Psoas muscle (tissue), 8 donors: ENCODE measurements at places on chromosomes 12 and 14.

GRCh38 chr14:53062856-53063255, 90.3 kb downstream of the DDHD1 start:
- DNase-seq, result no peak

GRCh38 chr12:25382311-25383106, 131.8 kb upstream of the KRAS start:
- DNase-seq, result no peak

DNA sequence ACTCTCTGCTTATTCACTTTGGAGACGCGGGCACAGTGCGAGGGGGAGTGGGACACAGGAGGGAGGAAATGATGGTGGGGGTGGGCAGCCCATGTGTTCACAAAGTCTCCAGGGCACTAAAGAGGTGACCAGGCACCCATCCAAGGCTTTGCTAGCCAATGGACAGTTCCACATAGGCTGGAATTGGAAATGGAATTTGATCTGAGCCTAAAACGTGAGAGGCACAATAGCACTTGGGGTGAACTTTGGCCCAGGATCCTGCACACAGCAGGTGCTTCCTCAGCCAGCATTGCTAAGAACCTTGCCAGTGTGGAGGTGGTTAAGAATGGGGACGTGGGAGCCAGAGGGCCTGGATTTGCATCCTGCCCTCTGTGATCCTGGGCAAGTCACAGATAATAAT, 193.8 kb downstream of the CHST11 start:
- DNase-seq, result no peak

DNA sequence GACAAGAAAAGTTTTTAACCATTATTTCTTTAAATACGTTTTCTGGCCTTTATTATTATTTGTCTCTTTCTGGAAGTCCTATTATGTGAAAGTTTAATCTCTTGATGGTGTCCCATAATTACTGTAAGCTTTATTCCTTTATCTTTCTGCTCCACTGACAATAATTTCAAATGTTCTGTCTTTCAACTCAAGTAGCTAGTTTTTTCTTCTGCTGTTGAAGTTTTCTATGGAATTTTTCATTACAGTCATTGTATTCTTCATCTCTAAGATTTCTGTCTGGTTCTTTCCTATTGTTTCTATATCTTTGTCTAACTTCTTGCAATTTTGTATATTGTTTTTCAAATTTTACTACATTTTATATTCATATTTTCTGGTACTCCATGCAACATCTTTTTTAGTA, 173.6 kb upstream of the MGAT4C start:
- DNase-seq, result no peak

DNA sequence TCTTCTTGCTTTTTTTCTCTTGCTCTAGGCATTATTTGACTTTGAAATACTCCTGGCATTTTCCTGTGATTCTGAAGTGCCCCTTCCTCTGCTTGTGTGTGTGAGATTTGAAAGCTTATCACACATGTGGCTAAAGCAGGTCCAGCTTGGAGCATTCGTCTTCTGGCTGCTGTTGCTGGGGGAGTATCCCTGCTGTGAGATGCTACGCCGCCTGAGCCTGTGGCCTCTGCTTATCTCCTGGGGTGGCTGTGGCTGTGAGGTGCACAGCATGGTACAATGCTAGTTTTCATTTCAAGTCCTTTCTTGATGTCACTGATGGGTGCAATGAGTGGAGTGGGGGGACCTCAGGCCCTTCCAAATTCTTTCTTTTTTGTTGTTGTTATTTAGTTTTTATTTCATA, 371.8 kb downstream of the ZFP36L1 start:
- no peak for DNase-seq

GRCh38 chr12:43636725-43637463, 84.9 kb upstream of the ADAMTS20 start:
- DNase-seq, result no peak

DNA sequence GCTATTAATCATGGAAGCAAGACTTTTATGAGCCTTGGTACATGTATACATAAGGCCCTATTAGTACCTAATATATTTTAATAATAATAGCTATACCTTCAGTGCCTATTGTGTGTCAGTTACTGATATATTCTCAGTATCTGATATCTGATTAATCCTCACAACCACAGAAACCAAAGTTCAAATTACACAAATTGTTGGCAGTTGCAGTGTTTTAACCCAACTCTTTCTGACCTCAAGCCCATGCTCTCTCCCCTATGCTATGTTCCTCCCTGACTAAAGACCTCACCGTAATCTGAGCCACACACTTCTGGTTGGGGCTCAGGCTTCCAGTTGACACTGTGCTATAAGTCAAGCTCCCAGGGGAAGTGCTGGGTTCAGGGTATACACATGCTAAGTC, 214.4 kb downstream of the SPTSSA start:
- no peak for DNase-seq

GRCh38 chr14:90553298-90553920, 156.6 kb downstream of the CALM1 start:
- no peak for DNase-seq

- no peak for DNase-seq
Measured at GRCh38 chr12:6979021-6979420, 8.3 kb downstream of the EMG1 start.

DNA sequence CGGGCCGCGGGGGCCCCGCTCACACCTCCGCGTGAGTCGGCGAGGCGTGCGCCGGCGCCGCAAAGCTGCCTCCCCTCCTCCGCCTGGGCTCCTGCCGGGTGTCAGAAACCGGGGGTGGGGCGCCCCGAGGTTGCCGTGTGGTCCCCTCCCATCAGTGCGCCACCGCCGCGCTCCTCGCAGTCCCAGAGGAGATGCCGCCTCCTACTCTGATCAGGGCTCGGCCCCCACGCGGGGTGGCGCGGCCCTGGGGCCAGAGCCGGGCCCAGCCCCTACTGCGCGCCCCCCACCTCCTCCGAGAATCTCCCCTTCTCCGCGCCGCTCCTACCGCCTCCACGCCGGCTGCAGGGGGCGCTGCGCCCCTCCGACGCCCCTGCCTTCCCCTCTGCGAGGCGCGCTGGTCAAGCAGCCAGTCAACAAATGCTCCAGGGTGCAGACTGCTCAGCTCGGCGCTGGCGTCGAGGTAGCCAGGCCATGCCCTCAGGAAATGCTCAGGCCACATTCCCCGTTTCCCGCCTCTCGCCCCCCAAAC, 467 bp upstream of the JAG2 start:
- DNase-seq, result no peak

GRCh38 chr14:64715628-64716412, 11.6 kb downstream of the PLEKHG3 start:
- no peak for DNase-seq

DNA sequence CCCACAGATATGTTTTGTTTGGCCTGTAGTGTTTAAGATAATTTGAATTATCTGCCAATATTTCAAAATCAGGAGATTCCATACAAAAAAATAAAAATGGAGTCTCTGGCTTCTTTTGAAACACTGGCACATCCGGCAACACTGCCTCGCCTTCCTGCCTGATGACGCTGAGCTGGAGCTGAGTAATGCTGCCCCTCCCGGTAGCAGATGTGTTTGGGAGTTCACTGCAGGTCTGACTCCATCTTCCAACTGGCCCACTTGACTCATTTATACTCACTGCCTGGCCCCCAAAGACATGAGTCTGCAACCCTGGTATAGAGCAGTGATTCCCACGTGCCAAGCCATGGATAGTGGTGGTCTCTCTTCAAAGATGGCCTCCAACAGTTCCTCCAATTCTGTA, 7.4 kb downstream of the CIT start:
- DNase-seq, result peak; percentile 23

- DNase-seq, result no peak
Measured at GRCh38 chr14:74261288-74261687, 22.0 kb downstream of the VSX2 start.

DNA sequence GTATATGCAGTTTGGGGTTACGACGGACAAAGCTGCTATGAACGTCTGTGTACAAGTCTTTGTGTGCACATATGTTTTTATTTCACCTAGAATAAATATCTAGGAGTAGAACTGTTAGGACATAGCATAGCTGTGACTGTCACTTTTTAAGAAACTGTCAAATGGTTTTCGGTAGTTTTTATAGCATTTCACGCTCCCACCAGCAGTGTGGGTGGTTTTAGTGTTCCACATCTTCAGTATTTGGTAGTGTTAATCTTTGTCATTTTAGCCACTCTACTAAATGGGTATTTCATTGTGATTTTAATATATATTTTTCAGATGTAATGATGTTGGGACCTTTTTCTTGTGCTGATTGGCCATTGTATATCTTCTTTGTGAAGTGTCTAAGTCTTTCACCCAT, 109.1 kb upstream of the BCAT1 start:
- no peak for DNase-seq

DNA sequence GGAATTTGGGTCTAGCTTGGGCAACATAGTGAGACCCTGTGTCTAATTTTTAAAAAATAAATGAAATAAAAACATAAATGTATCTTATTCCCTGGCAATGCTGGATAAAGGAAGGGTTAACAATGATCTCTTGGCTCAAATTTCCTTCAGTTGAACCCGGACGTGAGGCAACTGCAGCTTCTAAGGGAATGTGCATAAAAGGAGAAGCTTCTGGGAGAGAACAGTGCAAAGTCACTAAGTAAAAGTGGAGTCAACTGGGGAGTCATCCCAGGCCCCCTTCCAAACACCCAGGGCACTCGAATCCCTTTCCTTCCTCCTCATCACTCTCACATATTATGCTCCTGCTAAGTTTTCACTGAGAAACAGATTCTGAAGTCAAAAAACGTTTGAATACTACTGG, 147.3 kb downstream of the PPM1H start:
- no peak for DNase-seq

- no peak for DNase-seq
Measured at GRCh38 chr12:42129595-42130204, 15.0 kb downstream of the GXYLT1 start.

DNA sequence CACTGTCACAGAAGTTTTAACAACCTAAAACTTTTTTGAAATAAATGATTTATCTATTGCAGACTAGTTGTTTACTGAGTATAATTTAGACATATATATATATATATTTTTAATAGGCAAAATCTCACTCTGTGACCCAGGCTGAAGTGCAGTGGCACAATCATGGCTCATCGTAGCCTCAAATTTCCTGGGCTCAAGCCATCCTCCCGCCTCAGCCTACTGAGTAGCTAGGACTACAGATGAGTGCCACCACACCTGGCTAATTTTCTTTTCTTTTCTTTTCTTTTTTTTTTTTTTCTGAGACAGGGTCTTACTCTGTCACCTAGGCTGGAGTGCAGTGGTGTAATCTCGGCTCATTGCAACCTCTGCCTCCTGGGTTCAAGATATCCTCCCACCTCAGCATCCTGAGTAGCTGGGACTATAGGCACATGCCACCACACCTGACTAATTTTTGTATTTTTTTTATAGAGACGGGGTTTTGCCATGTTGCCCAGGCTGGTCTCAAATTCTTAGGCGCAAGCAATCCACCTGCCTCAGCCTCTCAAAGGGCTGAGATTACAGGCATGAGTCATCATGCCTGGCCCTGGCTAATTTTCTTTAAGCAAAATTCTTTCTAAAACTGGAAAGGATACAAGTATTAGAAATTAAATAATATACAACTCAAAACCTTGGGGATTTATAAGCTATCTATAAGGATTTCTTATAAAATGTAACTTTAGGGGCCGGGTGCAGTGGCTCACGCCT, 23.1 kb downstream of the EEA1 start:
- no peak for DNase-seq

DNA sequence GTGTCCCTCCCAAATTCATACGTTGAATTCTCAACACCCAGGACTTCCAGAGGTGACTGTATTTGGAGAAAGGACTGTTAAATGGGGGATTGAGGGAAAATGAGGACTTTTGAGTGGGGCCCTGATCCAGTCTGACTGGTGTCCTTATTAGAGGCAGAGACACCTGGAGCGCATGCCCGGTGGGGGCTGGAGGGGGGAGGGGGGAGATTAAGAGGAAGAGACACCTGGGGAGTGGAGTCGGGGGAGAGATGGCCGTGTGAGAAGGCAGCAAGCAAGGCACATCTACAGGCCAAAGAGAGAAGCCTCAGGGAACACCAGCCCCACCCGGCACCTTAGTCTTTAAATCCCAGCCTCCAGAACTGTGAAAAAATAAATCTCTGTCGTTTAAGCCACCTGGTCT, 209.7 kb downstream of the SLC41A2 start:
- DNase-seq, result no peak
